CD4-positive, alpha-beta T cell treated with Interleukin-15 for 1 hour (primary cell): ENCODE measurements at places on chromosomes 6 and 20.

DNA sequence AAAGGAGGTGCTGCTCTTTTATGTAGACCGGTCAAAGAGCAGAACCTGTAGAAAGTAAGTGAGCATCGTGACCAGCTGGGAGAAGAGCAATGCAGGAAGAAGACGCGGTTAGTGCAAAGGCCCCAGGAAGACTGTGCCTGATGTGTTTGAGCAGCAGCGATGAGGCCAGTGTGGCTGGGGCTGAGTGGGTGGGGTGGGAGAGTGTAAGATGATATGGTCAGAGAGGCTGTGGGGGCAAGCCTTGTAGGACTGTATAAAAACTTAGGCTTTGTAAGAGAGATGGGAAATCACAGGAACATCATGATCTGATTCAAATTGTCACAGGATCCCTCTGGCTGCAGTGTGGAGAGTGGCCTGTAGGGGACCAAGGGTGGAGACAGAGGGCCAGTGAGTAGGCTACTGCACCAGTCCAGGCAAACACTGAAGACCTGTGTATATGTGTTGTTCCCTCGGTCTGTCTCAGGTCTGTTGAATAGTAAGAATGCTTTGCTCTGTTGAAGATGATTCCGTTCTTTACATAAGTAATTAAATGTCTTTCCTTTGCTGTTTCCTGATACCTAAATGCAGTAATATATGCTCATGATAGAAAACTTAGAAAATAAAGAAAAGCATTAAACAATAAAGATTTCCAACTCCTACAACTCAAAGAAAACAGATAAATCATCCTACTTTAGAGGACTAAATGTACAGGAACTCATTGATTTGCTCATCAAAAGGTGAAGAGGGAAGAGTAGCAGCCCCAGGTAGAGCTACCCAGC is 23.6 kb upstream of the WFDC2 start:
- DNase-seq: no peak

- DNase-seq: no peak
Measured at GRCh38 chr20:38766071-38766470, 17.8 kb downstream of the ACTR5 start.

GRCh38 chr20:3222635-3223600 is 13.6 kb downstream of the ITPA start:
- peak; percentile 60 for DNase-seq

DNA sequence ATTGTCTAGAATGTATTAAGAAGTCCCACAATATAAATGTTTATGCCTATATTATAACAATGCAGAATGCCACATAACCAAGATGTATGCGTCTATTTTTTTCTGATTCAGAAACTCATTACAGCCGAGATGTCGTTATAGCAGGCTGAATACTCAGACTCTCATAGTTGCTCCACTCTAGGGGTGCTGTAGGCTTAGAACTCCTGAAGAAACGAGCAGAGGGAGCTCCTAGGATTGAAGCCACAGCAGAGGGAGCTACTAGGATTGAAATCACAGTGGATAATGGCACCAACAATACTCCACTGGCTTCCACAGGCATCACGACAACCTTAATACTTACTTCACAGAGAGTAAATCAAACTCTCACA is 208.9 kb downstream of the KIF16B start:
- no peak for DNase-seq
